ENCODE measurements at places on chromosomes 2 and 18. TPM values are rescaled to one million over a fixed set of nuclear protein-coding genes. Genes with fewer than 3 reads are reported as not detected.

MAPK4 gene
- 0.01 TPM for polyA plus RNA-seq

RUFY4 gene
- not detected for polyA plus RNA-seq

KCNG2 gene
- not detected for polyA plus RNA-seq

DNA sequence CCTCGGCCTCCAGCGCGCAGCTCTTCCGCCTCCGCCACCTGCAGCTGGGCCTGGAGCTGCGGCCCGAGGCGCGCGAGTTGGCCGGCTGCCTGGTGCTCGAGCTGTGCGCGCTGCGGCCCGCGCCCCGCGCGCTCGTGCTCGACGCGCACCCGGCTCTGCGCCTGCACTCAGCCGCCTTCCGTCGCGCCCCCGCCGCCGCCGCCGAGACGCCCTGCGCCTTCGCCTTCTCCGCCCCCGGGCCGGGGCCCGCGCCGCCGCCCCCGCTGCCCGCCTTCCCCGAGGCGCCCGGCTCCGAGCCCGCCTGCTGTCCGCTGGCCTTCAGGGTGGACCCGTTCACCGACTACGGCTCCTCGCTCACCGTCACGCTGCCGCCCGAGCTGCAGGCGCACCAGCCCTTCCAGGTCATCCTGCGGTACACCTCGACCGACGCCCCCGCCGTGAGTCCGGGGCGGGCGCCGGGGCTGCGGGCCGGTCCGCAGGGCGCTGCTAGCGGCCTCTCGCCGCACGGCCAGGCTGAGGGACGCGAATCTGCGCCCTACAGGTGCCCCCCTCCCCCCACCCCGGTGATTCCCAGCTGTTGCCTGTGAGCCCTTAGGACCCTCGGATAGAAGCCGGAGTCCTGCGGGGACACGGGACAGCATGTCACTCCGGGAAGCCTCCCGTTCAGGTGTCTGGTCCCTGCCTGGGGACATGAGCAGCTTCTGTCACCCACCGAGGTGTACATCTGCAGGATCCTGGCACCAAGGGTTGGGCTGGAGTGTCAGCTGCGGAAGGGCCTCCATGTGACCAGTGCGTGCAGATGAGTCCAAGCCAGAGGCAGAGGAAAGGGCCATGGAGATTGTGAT lies 616 bp downstream of the RNPEPL1 start:
- DNase-seq = no peak

DNA sequence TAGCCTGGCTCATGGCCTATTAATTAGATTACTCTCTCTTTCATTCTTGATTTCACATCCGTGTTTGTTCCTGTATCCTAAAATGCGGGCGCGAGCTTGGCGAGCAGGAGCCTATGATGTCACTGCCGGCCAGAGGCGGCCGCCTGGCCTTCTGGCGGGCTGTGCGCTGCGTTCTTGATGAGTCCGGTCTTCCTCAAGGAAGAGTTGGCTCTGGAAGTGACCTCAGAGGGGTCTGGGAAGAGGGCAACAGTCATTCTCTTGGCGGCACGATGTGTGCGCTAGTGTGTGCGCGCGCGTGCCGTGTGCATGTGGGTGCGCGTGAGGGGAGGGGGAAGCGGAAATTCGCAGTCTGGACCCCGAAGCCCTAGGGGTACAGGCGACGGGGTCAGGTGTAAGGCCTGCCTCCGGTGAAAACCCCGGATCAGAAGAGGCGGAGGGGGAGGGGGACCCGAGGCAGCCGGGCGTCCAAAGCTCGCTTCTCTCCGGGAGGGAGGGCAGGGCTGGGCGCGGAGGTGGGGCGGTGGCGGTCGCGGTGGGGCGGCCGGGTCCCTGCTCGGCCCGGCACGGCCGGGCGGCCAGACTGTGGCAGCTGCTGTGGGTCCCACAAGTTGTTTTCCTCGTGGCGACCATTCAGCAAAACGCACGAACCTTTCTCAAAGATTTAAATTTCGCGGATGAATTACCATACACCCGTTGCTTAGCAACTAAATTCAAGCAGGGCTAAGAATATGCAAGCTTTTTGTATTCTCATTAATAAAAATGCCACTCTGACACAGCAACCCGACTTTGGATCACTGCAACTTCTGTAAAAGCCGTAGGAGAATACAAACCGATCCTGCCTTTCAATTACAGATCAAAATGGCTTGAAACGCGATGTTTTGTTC lies 8.4 kb downstream of the POU3F3 start:
- no peak for DNase-seq

DNA sequence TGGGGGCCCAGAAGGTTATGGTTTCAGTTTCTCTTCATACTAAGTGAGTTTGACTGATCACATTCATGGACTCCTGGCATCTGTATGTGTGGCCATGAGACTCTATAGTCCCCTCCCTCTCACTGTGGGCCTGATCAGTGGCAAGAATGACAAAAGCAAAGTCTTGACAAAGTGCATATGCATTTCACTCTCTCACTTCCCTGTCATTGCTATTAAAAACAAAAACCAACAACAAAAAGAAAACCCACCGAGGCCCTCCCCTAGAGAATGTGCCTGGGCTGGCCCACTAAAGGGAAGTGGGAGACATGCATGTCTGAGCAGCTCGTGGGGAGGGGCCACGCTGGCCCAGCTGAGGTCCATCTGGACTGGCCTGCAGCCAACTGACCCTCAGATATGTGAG lies 600.1 kb upstream of the RAB6C start:
- DNase-seq = no peak

GRCh38 chr2:169928463-169928864 lies 101.2 kb downstream of the UBR3 start:
- DNase-seq = peak; percentile 22

- no peak for DNase-seq
Measured at GRCh38 chr2:134320930-134321329, 67.1 kb downstream of the MGAT5 start.

GRCh38 chr2:222033541-222033940 lies 265.3 kb downstream of the PAX3 start:
- peak; percentile 49 for DNase-seq

DNA sequence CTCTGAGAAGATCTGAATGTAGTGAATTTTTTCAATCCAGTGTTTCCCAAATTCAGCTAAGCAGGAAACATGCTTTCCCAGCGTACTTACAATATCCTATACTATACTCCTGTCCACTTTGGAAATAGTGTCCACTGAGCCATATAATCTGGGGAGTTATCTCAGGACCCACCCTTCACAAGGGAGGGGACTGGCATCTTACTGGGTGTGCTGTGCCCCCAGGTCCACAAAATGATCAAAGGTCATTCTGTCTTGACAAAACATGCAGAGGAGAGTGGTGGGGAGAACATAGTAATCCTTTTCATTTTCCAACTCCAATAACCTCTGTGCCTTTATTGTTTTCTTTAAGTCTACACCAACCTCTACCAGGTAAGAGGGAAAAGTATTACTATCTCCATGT lies 79.8 kb upstream of the DAPL1 start:
- no peak for DNase-seq
